ENCODE measurements at places on chromosomes 3 and 15. TPM values are rescaled to one million over a fixed set of nuclear protein-coding genes. Genes with fewer than 3 reads are reported as not detected.
A peak's percentile ranks its signal among the peaks of the same experiment; 100 is the strongest.

DNA sequence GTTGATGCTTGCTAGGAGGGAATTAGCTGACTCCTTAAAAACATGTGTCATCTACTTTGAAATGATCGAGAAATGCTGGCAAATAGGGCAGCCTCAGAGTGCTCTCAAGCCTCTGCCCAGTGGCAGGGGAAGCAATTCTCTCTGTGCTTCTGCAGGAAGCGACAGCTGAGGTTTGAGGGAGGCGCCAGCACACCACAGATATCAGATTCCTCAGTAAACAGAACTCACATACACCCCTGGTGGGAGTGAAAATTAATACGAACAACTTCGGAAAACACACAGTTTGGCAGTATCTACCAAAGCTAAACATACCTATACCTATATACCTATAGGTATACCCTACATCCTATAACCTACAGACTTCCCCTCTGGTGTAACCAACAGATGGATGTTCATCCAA lies 61.3 kb downstream of the NSMCE3 start:
- H3K27ac ChIP-seq = no peak overlapping the region
- no peaks in the 10 kb centered on the region for H3K27me3 ChIP-seq
- DNase-seq = no peak

Gene CSTA
- 40.3 TPM for total RNA-seq

Gene IQCF5
- not detected for total RNA-seq

DNA sequence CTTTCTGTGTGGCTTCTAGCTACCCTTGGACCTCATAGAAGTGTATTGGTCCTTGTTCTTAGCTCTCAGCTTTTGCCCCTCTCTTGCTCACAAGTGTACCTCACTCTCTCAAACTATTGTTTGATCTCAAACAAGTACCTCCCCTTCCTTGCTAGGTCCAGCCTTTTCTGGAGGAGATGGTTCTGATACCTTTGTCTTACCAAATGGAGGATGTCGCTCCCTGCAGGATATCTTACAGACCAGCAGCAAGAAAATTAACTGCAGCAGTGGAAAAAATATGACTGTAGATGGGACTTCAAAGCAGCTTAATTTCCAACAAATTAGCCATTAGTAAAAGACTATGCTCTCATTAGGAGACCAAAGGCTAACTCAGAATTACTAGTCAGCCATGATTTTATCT lies 388.1 kb upstream of the ROBO2 start:
- no peak overlapping the region for H3K4me3 ChIP-seq
- no peaks in the 10 kb centered on the region for H3K36me3 ChIP-seq
- no peaks in the 10 kb centered on the region for H3K27me3 ChIP-seq
- H3K4me1 ChIP-seq = no peaks in the 10 kb centered on the region
- no peak for DNase-seq

Gene LCTL
- not detected for total RNA-seq

- H3K4me3 ChIP-seq = no peak overlapping the region
- H3K36me3 ChIP-seq = no peaks in the 10 kb centered on the region
- H3K4me1 ChIP-seq = no peaks in the 10 kb centered on the region
- H3K27me3 ChIP-seq = no peaks in the 10 kb centered on the region
Observed at GRCh38 chr3:114730397-114730796, 416.7 kb downstream of the ZBTB20 start.

- no peaks in the 10 kb centered on the region for H3K27me3 ChIP-seq
- H3K27ac ChIP-seq = no peak overlapping the region
- H3K4me1 ChIP-seq = no peaks in the 10 kb centered on the region
- no peak for DNase-seq
Observed at GRCh38 chr3:15440891-15441290, 13.5 kb downstream of the EAF1 start.

Gene CKMT1A
- total RNA-seq = 2.0 TPM

GRCh38 chr3:62653796-62654195 lies 221.4 kb downstream of the CADPS start:
- no peak overlapping the region for H3K4me3 ChIP-seq
- no peak overlapping the region for H3K27ac ChIP-seq
- no peaks in the 10 kb centered on the region for H3K27me3 ChIP-seq

Gene ACTRT3
- total RNA-seq = 4.6 TPM

Gene DUOXA2
- 0.33 TPM for total RNA-seq

Gene CXCR6
- total RNA-seq = 4.5 TPM

- DNase-seq = no peak
- no peaks in the 10 kb centered on the region for H3K4me1 ChIP-seq
- no peak overlapping the region for H3K27ac ChIP-seq
- H3K4me3 ChIP-seq = no peak overlapping the region
- H3K36me3 ChIP-seq = no peaks in the 10 kb centered on the region
- no peaks in the 10 kb centered on the region for H3K27me3 ChIP-seq
Observed at GRCh38 chr3:184914628-184915027, 102.7 kb downstream of the VPS8 start.

DNA sequence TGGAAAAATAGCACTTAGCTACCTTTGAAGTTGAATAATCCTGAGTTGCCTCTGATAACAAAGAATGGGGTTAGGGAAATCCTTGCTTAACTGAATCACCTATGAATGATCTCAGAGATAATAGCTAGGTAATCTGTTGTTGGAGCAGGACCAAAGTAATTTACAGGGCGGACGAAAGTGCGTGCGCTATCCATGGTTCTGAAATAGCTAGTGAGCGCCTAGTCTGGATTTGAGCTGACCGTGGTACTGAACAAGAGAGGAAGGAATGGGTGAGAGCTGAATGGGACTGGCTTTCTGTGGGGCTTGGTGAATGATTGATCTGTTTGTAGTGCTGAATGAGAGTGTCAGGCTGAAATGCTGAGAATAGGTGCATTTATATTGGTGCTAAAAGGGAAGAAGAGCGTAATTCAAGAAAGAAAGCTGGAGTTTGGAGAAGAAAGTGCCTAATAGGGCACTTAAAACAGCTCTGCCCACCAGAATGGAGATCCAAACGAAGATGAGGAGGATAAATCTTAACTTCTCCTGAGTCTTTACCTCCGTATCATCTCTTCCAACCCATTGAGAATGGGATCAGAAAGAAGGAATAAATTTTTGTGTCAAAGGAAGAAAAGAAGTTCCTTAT lies 10.1 kb downstream of the SCN10A start:
- no peaks in the 10 kb centered on the region for H3K4me1 ChIP-seq
- H3K36me3 ChIP-seq = no peaks in the 10 kb centered on the region
- no peak for DNase-seq
- H3K4me3 ChIP-seq = no peak overlapping the region
- no peaks in the 10 kb centered on the region for H3K27me3 ChIP-seq
- no peak overlapping the region for H3K27ac ChIP-seq

GRCh38 chr15:26355472-26356074 lies 417.3 kb downstream of the GABRB3 start:
- H3K27me3 ChIP-seq = no peaks in the 10 kb centered on the region
- no peaks in the 10 kb centered on the region for H3K36me3 ChIP-seq
- no peak overlapping the region for H3K27ac ChIP-seq
- DNase-seq = no peak
- no peak overlapping the region for H3K4me3 ChIP-seq
- H3K4me1 ChIP-seq = no peaks in the 10 kb centered on the region

- no peaks in the 10 kb centered on the region for H3K27me3 ChIP-seq
- H3K4me3 ChIP-seq = no peak overlapping the region
- H3K27ac ChIP-seq = no peak overlapping the region
- no peak for DNase-seq
- no peaks in the 10 kb centered on the region for H3K4me1 ChIP-seq
Observed at GRCh38 chr3:79558943-79559342, 208.9 kb downstream of the ROBO1 start.

GRCh38 chr3:17552351-17552750 lies 190.1 kb downstream of the TBC1D5 start:
- H3K4me3 ChIP-seq = no peak overlapping the region
- no peak overlapping the region for H3K27ac ChIP-seq
- H3K27me3 ChIP-seq = no peaks in the 10 kb centered on the region

GRCh38 chr3:188929137-188929536 lies 242.6 kb upstream of the TPRG1 start:
- no peaks in the 10 kb centered on the region for H3K27me3 ChIP-seq
- H3K27ac ChIP-seq = no peak overlapping the region
- H3K4me1 ChIP-seq = no peaks in the 10 kb centered on the region
- H3K36me3 ChIP-seq = no peaks in the 10 kb centered on the region

GRCh38 chr15:91632981-91633380 lies 220.5 kb upstream of the SLCO3A1 start:
- H3K36me3 ChIP-seq = no peaks in the 10 kb centered on the region
- no peaks in the 10 kb centered on the region for H3K27me3 ChIP-seq
- no peak for DNase-seq

DNA sequence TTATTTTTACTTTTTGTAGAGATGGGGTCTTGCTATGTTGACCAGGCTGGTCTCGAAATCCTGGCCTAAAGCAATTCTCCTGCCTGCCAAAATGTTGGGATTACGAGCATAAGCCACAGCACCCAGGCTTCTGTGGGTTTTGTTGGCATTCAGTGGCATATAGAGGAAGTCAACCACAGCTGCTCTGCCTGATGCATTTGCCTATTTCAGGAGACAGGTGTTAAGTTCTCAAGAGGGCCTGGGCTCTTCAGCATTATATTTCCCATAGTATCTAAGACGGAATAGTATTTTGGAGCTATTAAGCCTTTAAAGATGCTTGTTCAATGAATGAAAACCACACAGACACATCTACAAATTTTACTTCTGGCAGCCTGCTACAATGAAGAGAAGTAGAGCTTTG lies 73.5 kb upstream of the CSPG5 start:
- no peaks in the 10 kb centered on the region for H3K4me1 ChIP-seq
- no peaks in the 10 kb centered on the region for H3K36me3 ChIP-seq
- H3K4me3 ChIP-seq = no peak overlapping the region

Gene PPM1M
- total RNA-seq = 15.4 TPM

Gene SLC22A14
- not detected for total RNA-seq

DNA sequence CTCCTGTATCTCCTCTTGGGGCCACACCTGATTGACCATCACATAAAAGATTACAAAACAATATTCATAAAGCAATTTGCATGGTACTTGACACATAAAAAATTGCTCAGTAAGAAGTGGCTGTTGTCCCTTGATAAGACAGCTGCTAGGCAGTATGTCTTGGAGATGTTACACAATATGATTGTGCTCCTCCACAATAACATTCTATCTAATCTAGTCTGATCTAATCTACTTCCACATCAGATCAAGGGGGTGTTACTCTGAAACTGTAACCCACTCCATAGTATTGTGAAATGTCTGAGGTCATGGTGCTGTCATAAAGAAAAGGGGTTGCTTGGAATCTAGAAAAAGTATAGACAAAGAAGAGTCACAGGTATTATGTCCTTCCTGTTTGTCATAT lies 23.4 kb upstream of the AQP9 start:
- no peaks in the 10 kb centered on the region for H3K4me1 ChIP-seq
- no peak overlapping the region for H3K4me3 ChIP-seq
- H3K36me3 ChIP-seq = no peaks in the 10 kb centered on the region
- no peaks in the 10 kb centered on the region for H3K27me3 ChIP-seq
- DNase-seq = no peak

- no peak overlapping the region for H3K27ac ChIP-seq
- DNase-seq = no peak
- H3K27me3 ChIP-seq = no peaks in the 10 kb centered on the region
- H3K4me1 ChIP-seq = no peaks in the 10 kb centered on the region
Observed at GRCh38 chr3:123067689-123068600, 1.1 kb downstream of the PDIA5 start.

- peak overlapping the region; percentile 81 for H3K27ac ChIP-seq
- no peaks in the 10 kb centered on the region for H3K36me3 ChIP-seq
- peak overlapping the region; percentile 79 for H3K4me3 ChIP-seq
- DNase-seq = peak; percentile 65
- H3K4me1 ChIP-seq = no peaks in the 10 kb centered on the region
- no peaks in the 10 kb centered on the region for H3K27me3 ChIP-seq
Observed at GRCh38 chr15:96330064-96330449, 443 bp upstream of the NR2F2 start.

Gene CHRNA5
- total RNA-seq = 3.1 TPM

Gene ZDHHC23
- total RNA-seq = 7.2 TPM

Gene OR5H6
- not detected for total RNA-seq

GRCh38 chr3:102037209-102037608 lies 187.9 kb downstream of the NFKBIZ start:
- H3K27ac ChIP-seq = no peak overlapping the region
- H3K27me3 ChIP-seq = no peaks in the 10 kb centered on the region
- H3K4me1 ChIP-seq = no peaks in the 10 kb centered on the region

GRCh38 chr15:92082006-92082843 lies 228.7 kb downstream of the SLCO3A1 start:
- peak; percentile 60 for DNase-seq
- no peaks in the 10 kb centered on the region for H3K36me3 ChIP-seq
- no peaks in the 10 kb centered on the region for H3K27me3 ChIP-seq
- no peak overlapping the region for H3K27ac ChIP-seq
- H3K4me1 ChIP-seq = no peaks in the 10 kb centered on the region

GRCh38 chr15:28868744-28869345 lies 16.9 kb upstream of the APBA2 start:
- H3K4me3 ChIP-seq = no peak overlapping the region
- no peak overlapping the region for H3K27ac ChIP-seq
- no peaks in the 10 kb centered on the region for H3K4me1 ChIP-seq
- no peak for DNase-seq

Gene KPNA1
- 40.3 TPM for total RNA-seq

GRCh38 chr3:124660599-124660998 lies 69.7 kb upstream of the UMPS start:
- H3K4me1 ChIP-seq = no peaks in the 10 kb centered on the region
- no peaks in the 10 kb centered on the region for H3K36me3 ChIP-seq
- H3K4me3 ChIP-seq = no peak overlapping the region
- no peak overlapping the region for H3K27ac ChIP-seq
- no peak for DNase-seq
- no peaks in the 10 kb centered on the region for H3K27me3 ChIP-seq

DNA sequence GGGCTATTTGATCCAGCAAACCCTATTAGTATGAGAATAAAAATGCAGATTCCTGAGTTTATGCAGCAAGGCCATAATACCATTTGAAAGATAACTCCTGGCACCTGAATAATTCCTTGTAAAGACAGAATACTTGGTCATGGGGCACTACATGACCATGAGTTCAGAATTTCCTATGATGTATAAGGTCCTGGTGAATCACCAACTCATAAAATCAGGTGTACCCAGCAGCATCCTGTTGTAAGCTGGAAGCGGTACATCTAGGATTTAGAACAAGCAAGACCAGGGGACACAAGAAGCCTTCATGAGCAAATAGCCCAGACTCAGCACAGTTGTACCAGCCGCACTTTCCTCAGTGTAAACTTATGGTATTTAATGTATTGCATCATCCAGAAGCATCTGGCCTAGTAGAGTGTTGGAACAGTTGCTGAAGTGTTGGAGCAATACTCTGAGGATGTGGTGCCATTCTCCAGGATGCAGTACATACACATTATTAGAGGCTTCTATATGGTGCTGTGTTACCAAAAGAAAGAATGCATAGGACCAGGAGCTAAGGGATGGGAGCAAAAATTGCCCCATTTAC lies 233.4 kb downstream of the SQOR start:
- H3K27me3 ChIP-seq = no peaks in the 10 kb centered on the region
- H3K4me1 ChIP-seq = no peaks in the 10 kb centered on the region
- H3K4me3 ChIP-seq = no peak overlapping the region
- H3K27ac ChIP-seq = no peak overlapping the region
- DNase-seq = no peak

Gene RTP3
- total RNA-seq = not detected

DNA sequence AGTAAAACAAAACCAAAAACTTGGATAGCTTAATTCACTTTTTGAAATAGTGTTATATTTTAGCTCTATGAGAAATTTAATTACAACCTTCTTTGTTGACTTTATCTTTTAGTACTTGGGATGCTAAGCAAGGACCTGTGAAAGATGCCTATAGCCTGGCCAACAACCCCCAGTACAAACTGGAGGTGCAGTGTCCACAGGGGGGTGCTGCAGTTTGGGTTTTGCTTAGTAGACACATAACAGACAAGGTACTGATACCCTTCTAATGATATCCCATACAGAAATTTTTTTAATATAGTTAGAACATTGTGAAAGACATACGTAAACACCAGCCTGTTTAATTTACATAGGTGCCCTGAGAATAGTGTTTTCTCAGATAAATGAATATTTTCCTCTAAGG lies 35.3 kb downstream of the CAPN7 start:
- H3K27ac ChIP-seq = no peak overlapping the region
- DNase-seq = no peak
- no peaks in the 10 kb centered on the region for H3K4me1 ChIP-seq
- H3K4me3 ChIP-seq = no peak overlapping the region

All from breast epithelium (tissue), 4 donors.